A549 (cell line): ENCODE measurements at places on chromosomes 2 and 18.

- DNase-seq = no peak
Observed at GRCh38 chr2:19819097-19820065, 82.4 kb downstream of the TTC32 start.

DNA sequence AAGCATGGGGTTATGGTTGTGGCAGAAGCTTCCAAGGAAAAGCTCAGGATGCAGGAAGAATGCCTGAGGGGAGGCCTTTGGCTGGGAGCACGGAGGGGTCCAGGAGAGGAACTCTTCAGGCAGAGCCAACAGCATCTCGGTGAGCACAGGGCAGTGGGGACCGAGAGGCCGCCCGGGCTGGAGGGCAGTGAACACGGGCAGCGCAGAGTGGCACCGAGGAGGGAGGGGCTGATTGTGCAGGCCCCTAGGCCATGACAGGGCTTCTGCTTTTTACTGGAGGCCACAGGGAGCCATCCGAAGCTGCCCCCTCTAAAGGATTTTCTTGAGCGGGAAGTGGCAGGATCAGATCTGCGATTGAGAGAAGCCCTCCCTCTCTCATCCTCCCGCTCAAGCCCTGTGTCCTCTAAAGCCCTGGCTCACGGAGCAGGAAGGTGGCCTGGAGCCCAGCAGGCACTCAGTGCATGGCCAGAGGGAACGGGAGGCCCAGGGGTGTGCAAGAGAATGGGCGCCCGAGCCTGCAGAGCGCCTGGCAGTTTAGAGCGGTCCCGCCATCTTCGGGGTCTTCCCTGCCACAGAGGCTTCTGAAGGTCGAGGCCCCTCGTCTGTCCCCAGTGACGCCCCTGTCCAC lies 110.0 kb upstream of the STON1 start:
- no peak for DNase-seq

GRCh38 chr2:175837046-175837445 lies 165.0 kb downstream of the LNPK start:
- no peak for DNase-seq

DNA sequence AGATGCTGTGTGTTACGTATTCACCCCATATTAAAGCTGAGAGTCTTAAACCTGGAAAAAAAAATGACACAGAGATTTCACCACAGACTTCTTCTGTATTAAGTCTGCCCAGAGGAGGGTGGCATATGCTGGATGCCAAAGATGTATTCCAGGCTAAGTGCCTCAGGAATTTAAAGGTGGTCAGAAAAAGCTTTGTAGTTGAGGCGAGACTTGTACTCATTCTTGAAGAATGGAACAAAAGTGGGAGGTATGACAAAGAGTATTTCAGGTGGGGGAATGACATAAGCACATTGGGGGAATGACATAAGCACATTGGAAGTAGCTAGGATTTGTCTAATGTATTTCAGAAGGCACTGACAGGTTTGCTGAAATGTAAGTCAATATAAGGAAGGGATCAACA lies 98.6 kb downstream of the BABAM2 start:
- DNase-seq = peak; percentile 28

GRCh38 chr2:73050121-73050545 lies 21.4 kb downstream of the SFXN5 start:
- no peak for DNase-seq

DNA sequence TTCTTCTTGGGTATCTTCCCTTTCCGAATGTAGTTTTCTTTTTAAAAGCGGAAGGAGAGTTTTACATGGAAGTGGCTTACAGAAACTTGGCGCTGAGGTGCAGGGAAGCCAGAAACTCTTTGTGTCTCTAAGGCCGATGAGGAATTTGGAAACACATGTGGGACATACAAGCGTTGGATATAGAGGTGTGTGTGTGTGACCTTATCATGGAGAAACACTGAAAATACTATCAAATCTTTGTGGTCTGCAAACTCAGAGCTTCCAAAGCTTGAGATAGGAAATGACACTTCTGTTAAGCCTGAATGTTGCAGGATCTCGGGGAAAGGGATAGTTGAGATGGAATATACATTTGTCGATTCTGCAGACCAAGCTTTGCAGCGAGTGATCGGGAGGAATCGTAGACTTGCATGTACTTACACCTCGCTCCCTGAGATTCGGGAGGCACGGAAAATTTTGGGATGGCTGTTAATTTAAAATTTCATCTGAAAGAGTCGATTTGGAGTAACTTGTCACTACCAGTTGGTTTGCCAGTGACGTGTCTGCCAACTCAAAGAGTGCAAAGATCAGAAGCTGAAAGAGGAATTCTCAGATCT lies 1.0 kb downstream of the NAB1 start:
- peak; percentile 13 for DNase-seq

DNA sequence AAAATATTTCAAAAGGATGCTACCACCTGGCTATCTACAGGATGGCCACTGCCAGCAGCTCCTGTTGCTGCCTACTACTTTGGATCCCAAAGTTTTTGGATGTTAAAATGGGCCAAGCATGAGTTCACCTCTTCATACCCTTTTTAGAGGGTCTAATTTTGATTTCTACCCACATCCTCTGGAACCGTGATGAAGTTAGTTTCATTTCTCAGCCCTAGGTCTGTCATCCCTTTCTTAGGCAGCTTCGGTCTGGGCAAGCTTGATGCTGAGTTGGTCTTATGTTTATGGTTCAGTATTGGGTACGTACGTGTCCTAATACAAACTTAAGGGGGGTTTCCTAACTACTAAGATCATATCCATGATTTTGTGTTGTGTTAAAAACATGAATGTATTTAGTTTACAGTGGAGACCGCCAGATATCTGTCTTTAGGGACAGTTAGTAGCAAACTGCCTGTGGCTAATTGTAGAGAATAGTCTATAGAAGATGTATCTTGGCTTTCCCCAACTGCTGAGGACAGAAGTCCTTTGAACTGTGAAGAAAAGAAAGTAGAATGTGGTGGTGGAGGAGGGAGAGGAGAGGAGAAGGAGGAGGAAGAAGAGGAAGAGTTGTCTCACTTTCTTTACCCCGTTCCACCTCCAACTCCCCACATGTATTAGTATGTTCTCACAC lies 184.9 kb downstream of the UBE2E3 start:
- no peak for DNase-seq

DNA sequence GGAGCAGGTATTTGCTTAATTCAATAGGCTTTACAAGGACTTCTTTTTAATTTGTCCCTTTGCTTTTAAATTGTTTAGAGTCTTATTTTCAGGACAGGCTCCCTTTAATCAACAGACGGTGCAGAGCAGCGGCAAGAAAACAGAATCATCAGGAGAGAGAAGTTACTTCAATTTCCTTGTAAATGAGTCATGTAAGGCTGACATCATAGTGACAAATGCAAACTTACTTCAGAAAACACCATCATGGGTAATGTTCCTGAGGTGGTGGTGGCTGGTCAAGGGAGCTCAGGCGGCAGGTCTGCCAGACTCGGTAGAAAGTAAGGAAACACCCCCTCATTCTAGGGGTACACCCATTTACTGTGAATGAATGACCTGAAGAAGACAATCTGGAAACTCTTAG lies 395.1 kb downstream of the FBXO15 start:
- DNase-seq = peak; percentile 54
